ENCODE measurements at places on chromosomes 6 and 20. TPM values are rescaled to one million over a fixed set of nuclear protein-coding genes. Genes with fewer than 3 reads are reported as not detected.

DNA sequence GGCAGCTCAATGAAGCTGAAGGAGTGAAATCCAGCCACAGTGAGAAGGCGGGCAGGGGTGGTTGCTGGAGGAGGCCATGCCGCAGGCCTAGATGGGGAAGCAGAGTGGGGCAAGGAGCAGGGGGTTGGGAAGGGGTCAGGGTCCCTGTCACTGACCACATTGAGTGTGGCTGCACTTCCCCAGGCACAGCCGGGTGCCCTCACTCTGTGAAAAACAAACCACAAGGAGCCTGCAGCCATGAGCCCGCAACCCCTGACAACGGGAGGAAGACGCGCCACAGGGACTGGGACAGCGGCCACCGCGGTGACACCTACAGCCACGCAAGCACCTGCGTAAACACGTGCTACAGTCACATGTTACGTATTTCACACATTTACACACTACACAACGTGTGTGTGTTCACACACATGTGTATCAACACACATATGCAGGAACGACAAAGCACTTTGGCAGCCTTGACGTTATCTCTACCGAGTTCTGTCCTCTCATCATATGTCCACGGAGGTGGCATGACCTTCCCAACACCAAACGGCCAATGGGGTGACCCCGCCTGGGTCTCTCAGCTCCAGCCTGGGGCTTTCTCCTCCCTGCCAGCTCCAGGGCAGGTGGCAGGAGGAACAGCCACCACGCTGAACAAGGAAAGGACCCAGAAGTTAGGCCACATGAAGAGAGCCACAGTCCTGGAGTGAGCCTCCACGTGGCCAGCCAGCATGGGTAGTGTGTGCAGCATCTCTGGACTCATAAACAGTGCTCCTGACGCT lies 137.6 kb upstream of the RPS6KA2 start:
- no peak for DNase-seq

- no peak for DNase-seq
Measured at GRCh38 chr6:17042422-17043147, 59.3 kb upstream of the STMND1 start.

DNA sequence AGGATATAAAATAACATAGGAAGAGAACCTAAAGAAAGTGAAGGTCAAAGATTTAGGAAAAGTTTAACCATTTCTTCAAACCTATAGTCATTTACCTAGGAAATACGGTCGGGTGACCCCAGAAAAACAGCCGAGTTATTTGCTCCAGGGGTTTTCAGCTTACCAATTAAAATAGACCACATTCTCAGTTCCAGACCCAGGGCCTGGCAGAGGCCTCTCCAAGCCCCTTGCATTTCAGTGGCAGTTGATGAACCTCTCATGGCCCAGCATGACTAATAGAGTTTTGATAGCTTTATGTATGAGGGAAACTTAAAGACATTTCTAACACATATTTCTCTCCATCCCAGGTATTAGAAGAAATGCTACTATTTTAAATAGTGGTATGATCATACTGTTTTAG lies 113.5 kb downstream of the OGFRL1 start:
- DNase-seq: no peak

- DNase-seq: peak; percentile 18
Measured at GRCh38 chr20:35012227-35013069, 56.8 kb downstream of the MYH7B start.

- DNase-seq: peak; percentile 52
Measured at GRCh38 chr6:24719125-24719971, at the start of gene C6orf62. TSS of gene C6orf62 (minus strand) at chr6:24719154. CDS start at chr6:24718668, 486 bp downstream.

DNA sequence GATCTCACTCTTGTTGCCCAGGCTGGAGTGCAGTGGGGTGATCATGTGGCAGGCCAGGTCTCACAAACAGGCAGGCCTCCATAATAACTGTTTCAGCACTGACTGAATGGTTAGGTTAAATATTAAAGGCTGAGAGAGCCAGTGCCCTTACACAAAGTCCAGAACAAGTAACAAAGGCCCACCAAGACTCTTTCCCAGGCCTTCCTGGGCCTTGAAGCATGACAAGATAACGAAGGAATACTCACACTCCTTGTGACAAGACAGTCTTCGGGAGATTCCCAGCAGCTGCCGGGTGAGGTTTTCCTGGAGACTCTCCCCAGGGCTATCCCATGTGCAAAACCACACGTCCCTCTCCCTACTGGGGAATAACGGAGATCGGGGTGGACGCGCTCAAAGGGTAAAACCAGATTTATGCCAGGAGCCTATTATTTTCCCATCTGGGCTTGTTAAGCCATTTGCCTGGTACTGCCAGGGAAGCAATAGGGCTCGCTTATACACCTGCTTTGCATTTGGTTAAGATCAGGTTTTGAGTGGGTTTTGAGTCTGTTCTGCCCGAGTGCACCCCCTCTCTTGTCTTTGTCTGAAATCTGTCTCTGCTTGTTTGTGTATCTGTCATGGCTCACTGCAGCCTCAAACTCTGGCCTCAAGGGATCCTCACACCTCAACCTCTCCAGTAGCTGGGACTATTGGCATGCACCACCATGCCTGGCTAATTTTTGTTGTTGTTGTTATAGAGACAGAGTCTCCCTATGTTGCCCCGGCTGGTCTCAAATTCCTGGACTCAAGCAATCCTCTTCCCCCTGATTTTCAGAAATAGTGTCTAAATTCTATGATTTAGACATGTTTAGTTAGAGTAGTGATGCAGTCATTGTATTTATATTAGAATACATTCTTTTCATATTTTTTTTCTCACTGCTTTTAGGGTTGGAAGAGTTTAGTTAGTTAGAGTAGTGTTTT lies 1.4 kb upstream of the ENPP3 start:
- DNase-seq: no peak

GRCh38 chr6:165831812-165832510 lies 168.9 kb upstream of the PDE10A start:
- DNase-seq: no peak

GRCh38 chr20:63337786-63338420 lies 23.2 kb downstream of the CHRNA4 start:
- DNase-seq: no peak

- DNase-seq: no peak
Measured at GRCh38 chr6:156062091-156062563, 606.5 kb upstream of the NOX3 start.

DNA sequence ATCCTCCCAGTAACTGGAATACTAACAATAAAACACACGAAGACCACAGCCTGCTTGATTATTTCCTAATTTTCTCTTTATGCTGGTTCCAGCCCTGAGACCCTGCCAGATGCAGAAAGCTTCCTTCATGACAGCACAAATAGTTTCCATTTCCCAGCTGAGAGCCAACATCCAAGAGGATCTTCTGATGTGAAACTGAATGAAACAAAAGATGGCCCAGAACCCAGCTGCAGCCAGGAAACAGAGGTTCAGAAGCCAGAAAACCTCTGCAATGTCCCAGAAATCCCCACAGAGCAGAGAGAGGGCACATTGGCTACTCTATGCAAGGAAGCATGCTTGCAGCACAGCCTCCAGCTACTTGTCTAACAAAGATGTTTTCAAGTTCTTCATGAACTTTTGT lies 61.8 kb upstream of the PLEKHG1 start:
- peak; percentile 98 for DNase-seq

GRCh38 chr6:137214931-137215330 lies 4.3 kb downstream of the IFNGR1 start:
- no peak for DNase-seq

DNA sequence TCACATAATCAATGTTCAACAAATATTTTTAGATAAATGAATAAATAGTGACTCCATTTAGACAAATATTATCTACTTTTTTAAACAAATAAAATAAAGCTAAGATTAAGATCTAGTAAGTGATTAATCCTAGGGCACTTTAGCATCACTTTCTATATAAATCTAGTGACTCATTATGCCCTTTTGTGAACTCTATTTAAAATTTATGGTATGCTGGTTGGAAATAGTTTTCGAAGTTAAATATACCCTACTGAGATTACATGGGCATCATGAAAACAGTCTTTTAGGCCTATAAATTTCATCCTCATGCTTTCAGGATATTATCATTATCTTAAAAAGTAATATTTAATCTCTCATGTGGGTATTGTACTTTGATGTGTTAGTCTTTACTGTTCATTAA lies 140.4 kb upstream of the UFL1 start:
- no peak for DNase-seq

DNA sequence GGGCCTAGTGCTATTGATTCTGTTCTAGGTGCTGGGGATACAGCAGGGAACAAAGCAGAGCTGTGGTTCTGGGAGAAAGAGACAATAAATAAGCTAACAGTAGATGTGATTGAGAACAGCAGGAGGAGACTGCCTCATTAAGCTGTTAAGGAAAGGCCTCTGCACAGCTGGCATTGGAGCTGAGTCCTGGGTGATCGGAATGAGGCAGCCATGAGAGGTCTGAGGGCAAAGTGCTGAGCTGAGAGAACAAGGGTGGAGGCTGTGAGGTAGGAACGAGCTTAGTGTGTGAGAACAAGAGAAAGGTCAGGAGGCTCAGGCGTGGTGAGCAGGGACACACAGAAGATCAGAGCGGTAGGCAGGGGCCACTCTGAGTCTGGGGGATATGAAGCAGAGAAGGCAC lies 18.3 kb downstream of the DDX27 start:
- DNase-seq: no peak

- peak; percentile 39 for DNase-seq
Measured at GRCh38 chr6:81897793-81898192, 145.3 kb upstream of the TENT5A start.

- peak; percentile 37 for DNase-seq
Measured at GRCh38 chr20:62316331-62317166, 13.8 kb downstream of the ADRM1 start.

GRCh38 chr6:157432231-157432891 lies 51.4 kb downstream of the ZDHHC14 start:
- DNase-seq: no peak

DNA sequence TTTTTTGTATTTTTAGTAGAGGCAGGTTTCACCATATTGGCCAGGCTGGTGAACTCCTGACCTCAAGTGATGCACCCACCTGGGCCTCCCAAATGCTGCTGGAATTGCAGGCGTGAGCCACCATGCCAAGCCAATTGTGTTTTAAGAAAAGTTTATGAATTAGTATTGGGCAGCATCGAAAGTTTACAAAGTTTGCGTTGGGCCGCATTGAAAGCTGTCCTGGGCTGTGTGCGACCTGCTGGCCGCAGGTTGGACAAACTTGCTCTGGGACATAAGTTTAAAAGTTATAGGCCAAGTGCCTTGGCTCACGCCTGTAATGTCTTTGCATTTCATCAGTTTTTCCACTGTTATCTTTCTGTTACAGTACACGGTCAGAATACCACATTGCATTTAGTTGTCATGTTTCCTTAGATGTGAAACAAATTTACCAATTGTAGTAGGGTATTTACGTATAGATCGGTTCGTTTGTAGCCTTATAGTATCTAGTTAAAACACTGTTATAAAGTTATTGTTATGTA lies 39.5 kb downstream of the ASXL1 start:
- peak; percentile 21 for DNase-seq

DNA sequence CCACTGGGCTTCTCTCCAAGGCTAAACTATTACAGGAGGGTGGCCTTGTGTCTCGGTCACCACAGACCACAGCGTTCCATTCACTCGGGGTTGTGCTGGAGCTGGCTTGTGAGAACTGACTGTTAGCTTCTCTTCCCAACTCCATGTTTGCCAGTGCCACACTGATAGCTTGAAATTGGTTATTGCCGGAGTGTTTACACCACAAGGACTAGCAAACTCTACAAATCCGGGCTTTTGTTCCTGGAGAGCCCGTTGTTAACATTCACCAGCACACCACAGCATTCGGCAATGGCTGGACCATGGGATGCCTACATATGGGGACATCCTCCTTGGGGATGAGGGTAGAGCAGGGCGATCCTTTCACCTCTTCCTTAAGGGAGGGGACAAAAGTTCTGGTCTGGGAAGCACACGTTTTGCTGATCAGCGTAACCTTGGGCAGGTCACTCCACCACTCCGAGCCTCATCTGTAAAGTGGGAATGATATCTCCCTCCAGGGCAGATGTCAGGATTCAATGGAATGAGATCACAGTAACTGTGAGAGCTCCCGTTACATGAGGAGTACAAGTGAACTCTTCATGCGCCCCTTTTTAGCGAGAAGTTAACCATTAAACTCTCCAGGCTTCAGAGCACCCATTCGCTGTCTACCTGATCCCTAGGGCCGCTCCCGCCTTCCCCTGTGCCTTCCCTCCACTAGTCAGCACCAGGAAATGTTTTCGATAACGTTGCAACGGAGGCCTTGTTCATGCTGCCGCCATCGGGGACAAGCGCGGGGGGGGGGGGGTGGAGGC lies 41.7 kb upstream of the TTPAL start:
- DNase-seq: no peak

DNA sequence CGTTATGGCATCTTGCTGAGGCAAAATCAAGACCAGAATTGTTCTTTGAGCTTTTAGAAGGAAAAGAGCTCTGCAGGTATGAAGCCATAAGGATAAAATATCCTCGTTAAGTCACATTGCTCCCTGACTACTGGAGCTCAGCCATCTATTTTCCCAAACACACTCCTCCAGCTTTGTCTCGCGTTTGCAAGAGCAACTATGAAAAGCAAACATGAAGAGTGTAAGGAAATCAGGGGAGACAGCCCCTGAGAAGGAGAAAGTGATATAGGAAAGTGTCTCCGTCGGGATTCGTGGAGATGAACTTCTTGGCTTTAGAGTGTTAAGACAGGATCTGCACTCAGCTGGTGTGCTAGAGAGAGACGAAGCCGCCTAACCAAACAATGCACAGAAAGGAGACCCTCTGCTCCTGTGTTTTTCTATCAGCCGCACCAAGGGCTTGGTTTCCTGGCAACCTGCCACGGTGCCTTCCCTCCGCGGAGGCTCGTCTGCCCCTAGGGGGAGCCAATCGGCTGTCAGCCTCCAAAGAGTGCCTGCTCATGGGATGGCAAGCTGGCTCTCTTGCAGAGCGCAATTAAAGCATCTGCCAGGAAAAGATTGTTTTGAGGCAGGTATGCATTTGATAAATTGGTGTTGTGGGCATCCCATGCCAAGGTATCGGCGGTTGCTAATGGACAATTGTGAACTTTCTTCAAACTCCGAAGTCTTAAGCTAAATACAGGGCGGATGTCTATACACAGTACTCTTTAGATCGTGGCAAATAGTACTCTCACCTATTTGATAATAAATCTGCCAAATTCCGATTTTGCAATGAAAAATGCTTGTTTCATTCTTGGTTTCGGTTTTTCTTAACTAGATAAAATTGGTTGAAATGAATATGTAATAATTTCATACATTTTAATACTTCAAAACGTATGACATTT lies 603.2 kb downstream of the RNF144B start:
- peak; percentile 59 for DNase-seq

GRCh38 chr6:32665661-32666060 lies 796 bp downstream of the HLA-DQB1 start:
- DNase-seq: no peak

Gene ERVFRD-1
- 0.04 TPM for total RNA-seq

Gene STX11
- total RNA-seq: 1.4 TPM

Gene TRIM31
- total RNA-seq: not detected

Gene ULBP2
- 0.27 TPM for total RNA-seq

Gene THBS2
- total RNA-seq: 119 TPM

Gene PNPLA1
- not detected for total RNA-seq

Gene RTN4IP1
- 6.6 TPM for total RNA-seq

Gene RBPJL
- total RNA-seq: not detected

Gene PM20D2
- 26.5 TPM for total RNA-seq

Gene BPIFB4
- total RNA-seq: 0.09 TPM

Gene FAM210B
- 37.5 TPM for total RNA-seq

Gene SLCO4A1
- 0.53 TPM for total RNA-seq

Measured in muscle of leg (tissue), 16 donors.